Activated CD4-positive, alpha-beta T cell treated with anti-CD3 and anti-CD28 coated beads, Interleukin-2, amount 10 ng/mL, durations not matched to agents 24 days and 14 days (primary cell): ENCODE measurements at places on chromosomes 6 and 20. TPM values are rescaled to one million over a fixed set of nuclear protein-coding genes. Genes with fewer than 3 reads are reported as not detected.

DNA sequence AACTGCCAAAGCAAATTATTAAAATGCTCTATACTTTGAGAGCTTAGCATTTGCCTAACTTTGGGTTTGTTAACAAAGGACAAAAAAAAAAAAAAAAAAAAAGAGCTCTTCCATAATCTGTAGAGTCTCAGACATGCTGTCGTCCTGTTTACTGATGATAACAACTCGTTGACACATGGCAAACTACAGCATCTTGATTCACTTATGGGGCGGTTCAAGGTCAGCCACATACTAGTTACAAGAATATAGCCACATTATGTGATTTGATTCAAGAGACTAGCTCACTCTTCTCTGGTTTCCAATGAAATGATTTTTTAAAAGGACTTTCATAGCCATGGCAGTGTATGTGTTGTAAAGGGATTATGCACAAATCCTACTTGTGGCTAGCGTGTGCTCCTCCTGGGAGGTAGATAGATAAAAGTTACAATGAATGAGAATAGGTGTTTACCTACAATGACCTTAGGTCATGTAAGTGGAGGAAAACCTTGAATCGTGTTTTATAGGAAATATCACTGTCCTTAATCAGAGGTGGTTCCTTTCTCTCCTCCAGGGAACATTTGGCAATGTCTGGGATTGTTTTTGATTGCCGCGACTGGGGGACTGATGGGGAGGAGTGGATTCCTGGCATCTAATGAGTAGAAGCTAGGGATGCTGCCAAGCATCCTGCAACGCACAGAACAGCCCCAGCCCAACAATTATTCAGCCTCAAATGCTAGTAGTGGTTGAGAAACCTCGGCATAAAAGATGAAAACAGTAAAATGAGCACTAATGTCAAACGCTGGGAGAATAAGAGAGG, 969.2 kb upstream of the SLC35B3 start:
- no peak for DNase-seq

DNA sequence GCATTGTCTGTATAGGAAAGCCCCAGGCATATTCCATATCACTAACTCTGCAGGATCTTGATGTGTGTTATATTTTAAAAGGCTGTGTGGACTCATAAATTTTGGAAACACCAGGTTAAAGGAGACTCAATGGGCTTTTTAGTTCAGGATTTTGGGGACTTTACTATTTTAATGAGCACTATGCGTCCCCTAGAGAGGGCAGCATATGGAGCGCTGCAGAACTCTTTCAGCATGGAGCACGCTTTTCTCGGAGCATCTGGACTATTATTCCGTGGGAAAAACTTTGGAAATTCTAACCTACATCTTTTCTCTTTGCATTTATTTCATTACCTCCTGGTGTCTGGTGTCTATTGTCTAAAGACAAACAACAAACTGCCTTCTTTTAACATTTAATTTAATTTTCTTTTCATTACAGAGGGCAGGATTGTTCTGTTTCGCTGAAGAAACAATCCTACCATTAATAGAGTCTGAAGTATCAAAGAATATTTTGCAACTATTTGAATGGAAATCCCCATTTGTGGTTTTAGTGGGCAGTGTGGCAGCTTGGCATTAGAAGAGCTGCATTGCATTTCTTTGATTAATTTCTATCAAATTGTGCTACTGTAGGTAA, 399.9 kb upstream of the HSF2 start:
- DNase-seq: no peak

DNA sequence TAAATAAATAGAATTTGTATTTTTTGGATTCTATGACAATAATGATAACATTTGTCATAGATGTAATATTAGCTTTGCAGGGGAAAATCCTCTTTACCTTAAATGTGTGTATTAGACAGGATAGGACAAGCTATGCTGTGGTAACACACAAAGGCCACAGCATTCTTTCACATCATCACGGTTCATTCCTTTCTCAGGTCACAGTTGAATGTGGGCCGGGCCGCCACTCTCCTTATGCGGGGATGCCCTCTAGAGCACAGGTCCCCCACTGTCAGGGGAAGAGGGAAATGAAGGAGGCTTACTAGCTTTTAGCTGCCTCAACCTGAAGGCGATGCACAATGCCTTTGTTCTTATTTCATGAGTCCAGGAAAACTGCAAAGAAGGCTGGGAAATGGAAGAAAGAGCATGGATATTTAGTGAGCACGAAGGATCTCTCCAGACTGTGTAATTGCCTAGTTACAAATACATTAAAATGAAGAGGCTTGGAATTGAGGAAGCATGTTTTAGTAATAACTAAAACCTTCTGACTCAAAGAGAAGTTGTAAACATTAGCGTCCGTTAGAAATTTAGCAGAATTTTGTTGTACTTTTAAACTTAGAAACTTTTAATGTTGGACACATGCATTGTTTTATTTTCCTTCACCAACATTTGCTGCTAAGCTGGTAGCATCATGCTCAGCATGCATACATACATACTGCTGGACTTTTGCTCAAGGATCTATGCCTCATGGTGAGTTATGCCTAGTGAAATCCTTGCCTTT, 248.9 kb upstream of the FOXQ1 start:
- no peak for DNase-seq

GRCh38 chr6:11852061-11852651, 73.6 kb upstream of the ADTRP start:
- no peak for DNase-seq

- DNase-seq: no peak
Observed at GRCh38 chr6:81606965-81607381, 145.5 kb downstream of the TENT5A start.

DNA sequence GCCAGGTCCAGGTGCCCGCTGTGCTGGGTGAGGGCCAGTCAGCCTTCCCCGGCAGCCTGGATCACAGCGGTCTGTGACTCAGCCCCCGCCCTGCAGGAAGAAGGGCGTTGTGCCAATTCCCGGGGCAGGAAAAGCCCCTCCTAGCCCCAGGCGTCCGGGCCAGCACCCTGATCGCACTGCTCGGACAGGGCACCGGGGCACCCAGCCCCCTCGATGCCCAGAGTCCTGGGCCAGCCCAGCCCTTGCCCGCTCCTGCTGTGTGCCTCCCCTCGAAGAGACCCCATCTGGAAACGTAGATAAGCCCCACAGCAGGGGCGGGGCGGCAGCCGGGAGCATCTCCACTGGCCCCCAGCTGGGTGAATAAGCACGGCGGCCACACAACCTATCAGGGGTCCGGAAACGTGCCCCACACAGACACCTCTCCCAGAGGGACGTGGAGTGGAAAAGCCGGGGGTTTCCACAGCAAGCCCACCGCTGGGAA, 9.9 kb downstream of the LAMA5 start:
- DNase-seq: no peak

- peak; percentile 37 for DNase-seq
Observed at GRCh38 chr6:110033749-110034666, 55.9 kb downstream of the GPR6 start.

DNA sequence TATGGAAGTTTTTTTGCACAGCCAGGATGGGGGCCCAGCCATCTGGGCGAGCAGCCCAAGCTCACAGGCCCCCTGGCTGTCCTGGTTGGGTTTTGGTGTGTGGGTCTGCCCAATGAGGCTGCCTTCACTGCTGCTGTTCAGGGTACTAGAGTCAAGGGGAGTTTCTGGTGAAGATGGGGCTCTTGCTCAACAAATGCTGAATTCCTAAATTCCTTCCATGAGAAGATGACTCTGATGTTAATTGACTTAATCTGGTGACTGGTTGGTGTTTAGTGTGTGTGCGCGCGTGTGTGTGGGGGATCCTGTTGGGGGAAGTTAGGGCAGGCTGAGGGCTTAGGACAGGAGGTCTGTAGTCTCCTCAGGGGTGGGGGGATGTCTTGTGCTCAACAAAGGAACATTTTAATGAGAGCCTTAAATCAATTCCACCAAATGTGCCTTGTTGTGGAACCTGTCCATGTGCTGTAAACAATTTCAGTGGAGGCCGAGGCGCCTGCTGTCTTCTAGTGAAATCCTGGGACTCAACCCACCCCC, 1.9 kb downstream of the PTK7 start:
- DNase-seq: no peak

DNA sequence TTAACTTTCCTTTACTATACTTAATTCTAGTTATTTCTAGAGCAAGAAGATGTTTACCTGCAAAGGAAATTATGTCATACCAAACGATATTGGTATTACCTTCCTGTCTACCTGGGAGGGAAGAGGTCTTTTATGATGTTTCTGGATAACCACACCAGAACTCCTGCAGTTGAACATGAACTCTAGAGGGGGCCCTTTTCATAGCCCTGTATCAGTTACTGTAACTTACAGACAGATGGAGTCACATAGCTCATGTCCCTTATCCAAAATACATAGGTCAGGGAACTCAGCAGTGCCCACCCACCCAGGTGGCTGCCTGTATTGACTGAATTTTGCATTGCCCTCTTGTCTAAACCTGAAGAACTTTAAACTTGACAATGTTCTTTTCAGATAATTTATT, 35.1 kb upstream of the MYL9 start:
- peak; percentile 66 for DNase-seq

DNA sequence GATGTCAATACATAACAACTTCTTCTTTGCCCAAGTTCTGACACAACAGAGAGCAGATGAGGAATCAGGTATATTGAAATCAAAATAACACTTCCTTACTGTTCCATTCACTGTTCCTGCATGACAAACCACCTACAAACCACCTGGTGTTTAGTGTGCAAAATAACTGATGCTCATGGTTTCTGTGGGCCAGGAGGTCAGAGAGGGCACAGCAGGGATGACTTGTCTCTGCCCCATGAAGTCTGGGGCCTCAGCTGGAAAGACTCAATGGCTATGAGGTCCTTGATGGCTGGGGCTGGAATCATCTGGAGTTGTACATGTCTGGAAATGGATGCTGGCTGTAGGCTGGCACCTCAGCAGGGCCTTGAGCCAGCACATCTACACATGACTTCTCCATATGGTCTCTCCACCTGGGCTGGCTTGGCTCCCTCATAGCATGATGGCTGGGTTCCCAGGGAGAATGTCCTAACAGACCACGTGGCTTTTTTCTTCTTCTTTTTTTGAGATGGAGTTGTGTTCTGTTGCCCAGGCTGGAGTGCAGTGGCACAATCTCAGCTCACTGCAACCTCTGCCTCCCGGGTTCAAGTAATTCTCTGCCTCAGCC, 7.4 kb upstream of the COX4I2 start:
- no peak for DNase-seq

DNA sequence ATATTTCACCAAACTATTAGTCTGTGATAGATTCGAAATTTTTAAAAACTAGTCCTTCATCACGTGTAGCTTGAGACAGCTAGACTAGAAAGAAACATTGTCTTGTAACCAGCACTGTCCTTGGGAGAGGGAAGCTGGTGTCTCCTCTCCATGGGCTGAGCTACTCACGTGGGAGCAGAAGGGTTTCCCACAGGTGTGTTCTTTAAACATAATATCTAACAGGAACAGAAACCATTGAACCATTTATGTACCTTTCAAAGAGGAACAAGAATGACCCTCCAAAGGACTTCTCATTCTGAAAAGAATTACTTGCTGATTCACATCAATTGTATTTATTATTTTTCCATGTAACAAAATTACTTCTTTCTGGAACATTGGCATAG, 72.4 kb upstream of the SYNJ2 start:
- no peak for DNase-seq

DNA sequence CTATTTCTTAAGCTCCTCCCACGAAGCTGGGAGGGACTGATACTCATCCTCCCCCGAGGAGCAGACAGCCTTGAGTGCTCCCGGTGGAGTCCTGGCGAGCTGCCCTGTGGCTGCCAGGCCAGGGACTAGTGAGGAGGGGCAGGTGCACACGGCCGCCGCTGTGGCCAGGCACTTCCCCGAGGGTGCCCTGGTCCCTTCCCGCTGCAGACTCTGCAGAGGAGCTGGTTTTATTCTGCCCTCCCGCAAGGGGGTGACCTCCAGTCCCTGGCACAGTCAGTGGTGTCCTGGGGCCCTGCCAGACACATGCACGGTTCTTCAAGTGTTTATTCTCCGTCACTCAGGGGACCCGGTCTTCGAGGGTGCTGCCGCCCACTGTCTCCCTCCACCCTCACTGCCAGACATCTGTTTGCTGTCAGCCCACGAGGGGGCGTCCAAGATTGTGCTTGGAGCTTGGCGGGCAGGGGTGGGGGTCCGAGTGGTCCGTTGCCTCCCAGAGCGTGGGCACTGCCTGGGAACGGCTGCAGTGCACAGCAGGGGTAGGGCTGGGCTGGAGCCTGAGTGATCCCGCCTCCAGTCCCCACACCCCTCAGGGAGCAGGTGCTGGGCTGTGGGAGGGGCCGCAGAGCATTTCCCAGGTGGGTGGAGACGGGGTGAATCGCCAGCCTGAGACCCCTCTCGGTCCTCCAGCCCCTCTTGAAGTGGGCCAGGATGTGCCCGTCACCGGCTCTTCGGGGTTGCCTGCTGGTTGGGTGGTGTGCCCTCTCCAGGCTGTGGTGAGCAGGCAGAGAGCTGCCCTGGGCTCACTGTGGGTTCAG, 3.1 kb upstream of the CABLES2 start:
- peak; percentile 83 for DNase-seq

GRCh38 chr6:117591405-117591804, 10.9 kb downstream of the GOPC start:
- DNase-seq: no peak

GRCh38 chr20:1496930-1497329, 5.7 kb upstream of the SIRPB2 start:
- peak; percentile 4 for DNase-seq

GRCh38 chr6:17995414-17995813, 8.0 kb upstream of the KIF13A start:
- DNase-seq: no peak

- no peak for DNase-seq
Observed at GRCh38 chr6:165266191-165266590, 43.2 kb downstream of the C6orf118 start.

GRCh38 chr6:160792708-160793107, 90.7 kb downstream of the PLG start:
- no peak for DNase-seq

CTCFL gene
- not detected in 2 replicates for total RNA-seq

ZNF391 gene
- 0.70 and 0.92 TPM in 2 replicates for total RNA-seq

SLCO4A1 gene
- total RNA-seq: 57.8 and 67.3 TPM in 2 replicates

TAGAP gene
- 183 and 187 TPM in 2 replicates for total RNA-seq

PCNA gene
- 532 TPM in 2 replicates for total RNA-seq

PRDM13 gene
- total RNA-seq: 0.05 TPM in 1 of 2 replicates, not detected in the other

EFCAB8 gene
- 0.33 and 0.54 TPM in 2 replicates for total RNA-seq

DCDC2 gene
- total RNA-seq: not detected in 2 replicates

ACSS1 gene
- 13.0 and 13.5 TPM in 2 replicates for total RNA-seq

SLC16A10 gene
- 4.2 and 5.1 TPM in 2 replicates for total RNA-seq

AHI1 gene
- 155 and 160 TPM in 2 replicates for total RNA-seq
